Activated CD4-positive, CD25-positive, alpha-beta regulatory T cell treated with anti-CD3 and anti-CD28 coated beads, Interleukin-2, amount 50 U/mL, for 16 hours (primary cell): ENCODE measurements at places on chromosomes 4 and X.

- no peak for DNase-seq
Observed at GRCh38 chrX:147476008-147476407, 435.7 kb upstream of the FMR1 start.

- DNase-seq, result no peak
Observed at GRCh38 chrX:128884430-128884829, 638.9 kb downstream of the SMARCA1 start.

DNA sequence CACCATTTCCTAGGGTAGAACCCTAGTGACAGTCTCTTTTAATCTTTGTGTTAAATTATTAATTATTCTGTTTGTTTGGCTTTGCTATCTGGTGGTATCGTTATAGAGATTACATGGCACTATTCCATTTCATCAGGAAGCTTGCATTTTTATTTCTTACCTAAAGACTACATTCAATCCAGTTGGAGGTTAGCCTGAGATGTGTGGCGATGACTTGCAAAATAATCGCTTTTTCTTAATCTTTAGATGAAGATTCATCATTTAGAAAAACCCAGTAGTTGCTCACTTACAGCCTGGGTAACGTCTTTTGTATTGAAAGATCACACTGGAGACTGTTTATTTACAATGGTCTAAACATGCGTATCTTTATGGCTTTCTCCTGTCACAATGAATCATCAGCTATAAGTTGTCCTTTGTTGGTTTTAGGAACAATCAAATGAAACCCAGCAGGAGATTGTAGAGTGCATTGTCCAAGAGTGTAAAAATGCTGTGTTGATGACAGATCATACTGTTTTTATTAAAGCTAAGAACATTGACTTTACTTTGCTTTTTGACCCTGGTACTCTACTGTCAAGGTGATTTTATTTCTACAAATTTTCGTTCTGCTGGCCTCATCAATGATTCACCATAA is 281.7 kb upstream of the PITX2 start:
- no peak for DNase-seq

DNA sequence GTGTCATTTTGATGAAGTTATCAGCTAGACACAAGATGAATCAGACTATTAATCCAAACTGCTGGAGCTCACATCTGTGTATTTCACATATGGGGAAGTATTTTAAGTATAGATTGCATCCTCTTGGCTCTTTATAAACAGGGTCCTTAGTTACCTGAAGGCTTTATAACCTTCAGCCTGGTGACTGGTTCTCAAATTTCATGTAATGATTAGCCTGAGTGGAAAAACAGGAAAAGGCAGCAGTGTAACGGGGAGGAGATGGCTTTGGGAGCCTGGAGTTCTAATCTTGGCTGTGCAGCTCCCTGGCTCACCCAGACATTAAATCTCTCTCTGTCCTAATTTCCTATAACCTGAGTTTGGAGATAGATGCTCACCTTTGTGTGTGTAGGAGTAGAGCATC is 103.8 kb upstream of the HPF1 start:
- DNase-seq, result no peak

DNA sequence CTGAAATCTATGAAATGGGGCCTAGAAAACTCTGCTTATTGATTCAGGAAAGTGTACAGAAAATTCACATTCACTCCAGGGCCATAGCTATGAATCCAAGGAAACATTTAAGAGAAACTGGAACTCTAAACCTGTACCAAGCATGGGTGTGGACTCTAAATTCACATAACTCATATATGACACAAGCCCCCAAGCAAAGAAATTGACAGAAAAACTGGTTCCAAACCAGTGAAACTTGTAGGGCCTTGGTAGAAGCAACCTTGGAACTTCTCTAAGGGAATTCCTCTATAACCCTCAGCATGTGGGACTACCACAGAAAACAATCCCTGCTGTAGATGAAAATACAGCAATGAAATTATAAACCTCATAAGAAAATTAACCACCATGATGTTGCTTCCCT is 106.6 kb upstream of the NRK start:
- no peak for DNase-seq

DNA sequence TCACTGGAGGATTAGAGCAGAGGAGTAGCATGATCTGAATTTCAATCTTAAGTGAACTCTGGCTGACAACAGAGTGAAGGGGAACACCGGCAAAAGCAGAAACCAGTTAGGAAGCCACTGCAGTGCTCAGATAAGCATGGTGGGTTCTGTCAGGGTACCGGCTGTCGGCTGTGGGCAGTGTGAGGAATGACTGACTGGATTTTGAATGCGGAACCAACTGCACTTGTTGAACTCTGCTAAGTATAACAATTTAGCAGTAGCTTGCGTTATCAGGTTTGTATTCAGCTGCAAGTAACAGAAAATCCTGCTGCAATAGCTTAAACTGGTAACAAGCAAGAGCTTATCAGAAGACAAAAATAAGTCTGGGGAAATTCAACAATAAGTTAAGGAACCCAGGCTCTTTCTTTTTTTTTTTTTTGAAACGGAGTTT is 5.2 kb downstream of the HTT start:
- DNase-seq, result no peak

GRCh38 chr4:59122626-59123025 is 2012.4 kb upstream of the IGFBP7 start:
- DNase-seq, result no peak
